ENCODE measurements at places on chromosomes 3 and 15.

GRCh38 chr15:41989573-41990242 is 17.4 kb upstream of the EHD4 start:
- DNase-seq, result peak; percentile 90

DNA sequence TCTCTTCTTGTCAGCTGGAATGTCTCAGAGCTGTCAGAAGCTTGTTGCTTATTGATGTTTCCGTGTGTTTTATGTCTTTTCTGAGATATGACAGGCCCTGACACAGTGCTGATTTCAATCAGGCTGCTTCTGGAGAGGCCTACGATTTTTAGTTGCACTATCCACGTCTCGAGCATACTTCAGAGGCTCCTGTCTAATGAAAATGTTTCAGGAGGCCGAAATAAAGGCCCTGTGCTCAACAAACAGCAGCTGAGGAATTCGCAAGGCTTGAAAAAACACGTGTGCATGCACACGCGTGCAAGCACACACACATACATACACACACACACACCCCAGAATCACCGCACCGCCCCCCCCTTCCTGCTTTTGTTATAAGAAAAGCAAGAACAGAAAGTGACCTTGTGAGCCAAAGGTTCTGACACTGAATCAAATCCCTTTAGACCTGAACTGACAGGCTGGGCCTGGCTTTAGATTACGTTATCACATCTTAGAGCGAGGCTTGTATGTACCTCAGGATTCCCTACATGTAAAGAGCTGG is 296.6 kb downstream of the NR2F2 start:
- no peak for DNase-seq

- no peak for DNase-seq
Measured at GRCh38 chr3:43872901-43873300, 182.2 kb downstream of the ABHD5 start.

- DNase-seq, result no peak
Measured at GRCh38 chr15:71512682-71513006, 297.7 kb upstream of the NR2E3 start.

DNA sequence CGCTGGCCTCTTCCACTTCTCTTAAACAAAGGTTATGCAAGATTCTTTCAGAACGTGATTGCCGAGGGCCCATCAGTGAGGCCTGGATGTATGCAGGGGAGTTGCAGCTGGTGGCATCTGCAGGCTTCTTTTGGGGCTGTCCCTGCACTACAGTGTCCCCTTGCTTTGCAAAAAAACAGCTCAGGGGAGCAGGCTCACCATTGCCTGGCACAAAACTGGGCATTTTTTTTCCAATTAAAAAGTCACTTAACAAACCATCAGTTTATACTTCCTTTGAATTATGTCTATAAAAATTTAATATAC is 148.6 kb downstream of the ATP10A start:
- no peak for DNase-seq

Measured in ureter (tissue), 1 donor.